ENCODE measurements at places on chromosomes 5 and 9.

DNA sequence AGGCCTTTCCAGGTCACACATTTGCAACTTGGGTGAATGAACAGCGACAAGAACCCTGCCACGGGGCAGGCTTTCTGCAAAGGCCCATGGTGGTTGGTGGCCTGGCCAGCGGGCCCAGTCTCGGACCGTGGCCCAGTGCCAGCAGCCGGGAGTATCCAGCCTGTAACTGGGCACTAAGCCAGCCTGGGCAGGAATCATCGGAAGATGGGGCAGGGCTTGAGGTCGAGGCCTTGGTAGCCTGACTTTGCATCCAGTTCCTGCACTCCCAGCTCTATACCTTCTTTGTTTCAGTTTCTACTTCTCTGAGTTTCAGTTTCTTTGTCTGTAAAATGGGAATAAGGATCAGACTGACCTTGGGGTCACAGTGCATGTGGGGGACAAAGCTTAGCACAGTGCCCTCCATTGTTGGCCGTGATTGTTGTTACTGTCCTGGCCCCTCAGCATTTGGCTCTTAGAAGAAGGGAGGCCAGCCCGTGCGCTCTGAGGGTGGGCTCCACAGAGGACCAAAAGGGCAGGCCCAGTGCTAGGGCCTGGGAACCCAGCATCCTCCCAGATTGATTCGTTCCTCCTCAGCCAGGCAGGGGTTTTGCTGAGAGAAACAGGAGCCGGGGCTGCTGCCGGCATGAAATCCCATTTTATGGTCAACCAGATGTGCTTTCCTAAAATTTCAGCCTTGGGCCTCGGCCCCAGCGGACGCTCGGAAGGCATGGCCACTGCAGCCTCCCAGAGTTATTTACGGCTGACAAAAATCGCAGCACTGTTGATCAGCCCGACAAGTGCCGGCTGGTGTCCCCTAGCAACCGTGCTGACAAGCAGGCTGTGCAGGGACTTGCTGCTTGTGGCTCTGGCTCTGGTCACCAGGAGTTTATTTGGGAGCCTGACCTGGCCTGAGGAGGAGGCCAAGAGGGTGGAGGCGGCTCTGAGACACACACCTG lies 43.6 kb downstream of the JADE2 start:
- DNase-seq, result no peak

- no peak for DNase-seq
Measured at GRCh38 chr5:151173711-151174611, 16.4 kb upstream of the ANXA6 start.

- no peak for DNase-seq
Measured at GRCh38 chr5:34998058-34998789, 49.5 kb downstream of the AGXT2 start.

DNA sequence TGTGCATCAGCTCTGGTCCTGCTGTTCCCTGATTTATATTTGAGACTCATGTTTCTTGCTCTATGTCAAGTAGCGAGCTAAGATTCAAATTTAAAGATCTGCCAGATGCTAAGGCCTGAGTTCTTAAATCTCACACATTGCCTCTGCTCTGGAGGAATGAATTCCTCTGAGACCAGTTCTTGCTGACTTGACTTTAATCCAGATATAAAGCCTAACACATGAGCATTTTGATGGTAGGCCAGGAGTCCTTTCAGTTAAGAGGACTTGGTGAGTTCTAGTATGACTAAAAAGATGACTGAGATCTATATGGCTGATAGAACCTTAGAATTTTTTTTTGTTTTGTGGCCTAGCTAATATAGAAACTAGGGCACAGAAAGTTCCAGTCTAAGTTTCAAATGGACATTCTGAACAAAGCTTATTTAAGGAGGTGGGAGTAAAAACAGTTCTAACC lies 1.3 kb upstream of the INIP start:
- DNase-seq, result no peak

- DNase-seq, result no peak
Measured at GRCh38 chr5:93658044-93658443, 75.0 kb downstream of the NR2F1 start.

DNA sequence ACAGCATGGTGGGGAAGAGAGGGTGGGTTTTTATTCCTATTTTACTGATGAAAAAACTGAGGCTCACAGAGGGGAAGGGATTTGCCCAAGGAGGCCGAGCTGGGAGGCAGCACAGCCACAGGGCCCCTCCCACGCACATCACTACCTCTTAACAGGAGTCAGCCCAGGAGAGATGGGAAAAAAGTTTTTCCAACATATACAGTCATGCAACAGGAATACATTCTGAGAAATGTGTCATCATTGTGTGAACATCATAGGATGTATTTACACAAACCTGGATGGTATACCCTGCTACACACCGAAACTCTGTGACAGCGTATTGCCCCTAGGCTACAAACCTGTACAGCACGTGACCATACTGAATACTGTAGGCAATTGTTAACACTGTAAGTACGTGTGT lies 11.6 kb downstream of the TRAF1 start:
- no peak for DNase-seq

- no peak for DNase-seq
Measured at GRCh38 chr5:21397693-21398092, 1409.7 kb upstream of the CDH18 start.

DNA sequence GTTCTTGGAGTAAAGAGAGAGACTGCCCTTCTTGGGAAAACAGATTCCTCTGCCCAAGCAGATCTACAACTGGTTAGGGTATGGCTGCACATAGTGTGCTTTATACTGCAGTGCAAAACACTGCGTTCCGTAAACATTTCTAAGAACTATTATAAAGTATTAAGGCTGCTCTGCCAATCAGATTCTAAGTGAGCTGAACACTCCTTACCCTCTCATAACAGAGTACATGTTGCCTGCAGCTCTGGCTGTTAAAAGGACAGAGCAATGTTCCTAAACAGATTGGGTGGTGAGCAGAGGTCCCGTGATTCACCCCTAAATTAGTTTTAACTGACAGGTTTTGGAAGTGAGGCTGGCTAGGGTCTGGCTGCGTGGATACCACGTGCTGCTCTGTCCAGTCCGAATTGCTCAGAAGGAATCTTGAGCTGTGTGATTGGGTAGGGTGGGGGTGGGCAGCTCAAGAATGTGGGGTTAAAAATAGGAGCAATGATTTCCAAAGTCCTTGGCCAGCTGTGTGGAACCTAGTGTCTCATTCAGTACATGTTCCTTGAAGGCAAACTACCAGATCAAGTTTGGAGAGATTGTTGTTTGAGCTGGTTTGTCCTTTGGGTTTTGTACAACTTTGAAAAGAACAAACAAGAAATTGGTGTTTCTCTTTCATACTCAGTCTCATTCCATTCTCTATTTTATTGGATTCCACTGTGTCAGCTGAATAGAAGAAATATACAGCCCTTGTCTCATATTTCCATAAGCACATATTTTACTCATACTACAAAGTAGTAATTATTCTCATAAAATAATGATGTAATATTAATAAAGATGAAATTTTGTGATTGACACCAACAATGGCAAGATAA lies 497.6 kb upstream of the CD180 start:
- DNase-seq, result no peak

- no peak for DNase-seq
Measured at GRCh38 chr5:134491841-134492442, 33.5 kb upstream of the JADE2 start.

- no peak for DNase-seq
Measured at GRCh38 chr5:154390096-154390495, 55.7 kb upstream of the SAP30L start.

GRCh38 chr9:37198039-37198729 lies 77.8 kb downstream of the ZCCHC7 start:
- DNase-seq, result no peak

- no peak for DNase-seq
Measured at GRCh38 chr5:9052421-9052820, 493.5 kb downstream of the SEMA5A start.

DNA sequence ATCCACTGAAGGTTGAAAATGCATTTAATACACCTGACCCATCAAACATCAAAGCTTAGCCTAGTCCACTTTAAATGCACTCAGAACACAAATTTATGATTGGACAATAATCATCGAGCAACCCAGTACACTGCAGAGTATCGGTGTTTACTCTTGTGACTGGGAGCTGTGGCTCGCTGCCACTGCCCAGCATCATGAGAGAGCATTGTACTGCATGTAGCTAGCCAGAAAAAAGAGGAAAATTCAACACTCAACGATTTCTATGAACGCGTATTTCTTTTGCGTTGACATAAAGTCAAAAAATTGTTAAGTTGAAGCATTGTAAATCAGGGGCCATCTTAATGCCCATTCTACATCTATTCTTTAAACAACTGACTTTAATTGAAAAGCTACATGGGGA lies 95.1 kb upstream of the CD180 start:
- no peak for DNase-seq

DNA sequence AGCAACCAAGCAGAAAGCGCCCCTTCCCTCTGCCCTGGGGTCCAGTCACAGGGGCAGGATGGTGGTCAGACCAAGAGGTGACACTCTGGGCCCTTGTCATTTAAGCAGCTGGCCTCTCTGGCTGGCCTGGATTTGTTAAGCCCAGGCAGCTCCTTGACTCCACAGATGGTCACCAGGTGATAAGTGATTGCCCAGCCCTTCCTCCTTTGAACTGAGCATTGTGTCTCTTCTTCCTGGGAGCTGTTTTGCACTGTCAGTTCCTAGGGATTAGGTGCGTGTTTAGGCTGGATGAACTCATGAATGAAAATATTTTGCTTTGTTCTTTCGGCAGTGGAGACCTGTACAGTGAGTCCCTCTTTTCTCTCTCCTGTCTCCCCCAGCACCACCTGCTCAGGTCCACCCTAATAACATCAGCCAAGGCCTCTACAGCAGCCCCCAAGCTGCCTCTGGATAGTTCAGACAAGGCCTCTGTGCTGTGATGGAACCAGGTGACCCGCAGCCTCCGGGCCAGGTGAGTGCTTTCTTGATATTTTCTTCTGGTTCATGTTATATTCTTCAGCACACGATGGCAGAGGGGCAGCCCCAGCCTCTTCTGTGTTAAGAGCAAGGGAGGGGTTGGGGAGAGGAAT lies 139.7 kb upstream of the PITX1 start:
- DNase-seq, result no peak

DNA sequence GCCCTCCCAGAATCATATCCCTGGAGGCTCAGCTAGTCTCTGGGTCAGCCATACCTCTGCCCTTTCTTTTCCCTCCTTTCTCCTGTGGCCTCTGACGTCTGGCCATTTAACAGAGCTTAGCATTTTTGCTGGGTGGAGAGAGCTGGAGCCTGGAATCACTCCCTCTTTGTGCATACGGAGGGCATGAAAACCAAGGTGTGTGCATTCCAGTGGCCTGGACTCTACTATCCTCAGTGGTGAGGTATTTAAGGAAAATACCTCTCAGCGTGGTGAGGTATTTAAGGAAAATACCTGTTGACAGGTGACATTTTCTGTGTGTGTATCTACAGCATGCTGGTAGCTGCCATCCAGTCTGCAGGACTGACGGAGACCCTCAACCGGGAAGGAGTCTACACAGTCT lies 27.5 kb downstream of the TGFBI start:
- no peak for DNase-seq

Measured in SK-N-MC (cell line).